ENCODE measurements at places on chromosomes 2 and 18.
A peak's percentile ranks its signal among the peaks of the same experiment; 100 is the strongest.

DNA sequence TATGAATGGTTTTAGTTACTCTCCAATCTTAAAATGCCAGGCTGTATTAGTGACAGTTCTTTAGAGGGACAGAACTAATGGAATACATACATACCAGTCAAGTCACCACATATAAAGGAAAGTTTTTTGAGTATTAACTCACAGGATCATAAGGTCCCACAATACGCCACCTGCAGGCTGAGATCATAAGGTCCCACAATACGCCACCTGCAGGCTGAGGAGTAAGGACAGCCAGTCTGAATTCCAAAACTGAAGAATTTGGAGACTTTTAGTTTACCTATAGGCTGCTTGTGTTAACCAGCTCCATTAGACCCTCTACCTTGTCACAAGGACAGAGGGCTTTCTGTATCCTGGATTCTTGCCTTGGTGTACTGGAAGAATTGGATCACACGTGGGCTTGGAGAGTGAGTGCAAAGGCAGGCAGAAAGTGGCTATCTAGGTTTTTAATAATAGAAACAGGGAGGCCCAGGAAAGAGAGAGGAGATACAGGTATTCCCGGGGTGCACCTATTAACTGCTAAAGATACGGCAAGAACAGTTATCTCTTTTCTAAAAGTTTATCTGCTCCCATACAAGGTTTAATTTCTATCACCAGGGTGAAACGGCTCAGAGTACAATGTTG, 234.9 kb upstream of the CYRIA start:
- no peak for DNase-seq

DNA sequence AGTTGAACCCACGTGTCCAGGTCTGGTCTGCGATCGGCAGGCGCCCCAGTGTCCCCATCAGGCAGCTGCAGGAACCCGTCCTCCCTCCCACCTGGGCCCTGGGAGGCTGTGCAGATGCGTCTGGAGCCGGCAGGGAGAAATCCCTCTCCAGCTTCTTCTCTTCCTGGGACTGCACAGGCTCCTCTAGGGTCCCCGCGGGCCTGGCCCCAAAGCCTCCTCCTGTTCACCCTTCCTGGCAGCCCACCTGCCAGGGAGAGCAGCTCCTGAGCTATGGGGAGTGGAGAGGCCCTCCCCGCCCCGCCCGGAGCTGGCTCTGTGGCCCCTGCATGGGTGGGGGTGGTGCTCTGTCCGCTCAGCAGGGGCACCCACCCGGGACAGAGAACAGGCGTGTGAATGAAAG, 179.2 kb upstream of the ALKAL2 start:
- no peak for DNase-seq

DNA sequence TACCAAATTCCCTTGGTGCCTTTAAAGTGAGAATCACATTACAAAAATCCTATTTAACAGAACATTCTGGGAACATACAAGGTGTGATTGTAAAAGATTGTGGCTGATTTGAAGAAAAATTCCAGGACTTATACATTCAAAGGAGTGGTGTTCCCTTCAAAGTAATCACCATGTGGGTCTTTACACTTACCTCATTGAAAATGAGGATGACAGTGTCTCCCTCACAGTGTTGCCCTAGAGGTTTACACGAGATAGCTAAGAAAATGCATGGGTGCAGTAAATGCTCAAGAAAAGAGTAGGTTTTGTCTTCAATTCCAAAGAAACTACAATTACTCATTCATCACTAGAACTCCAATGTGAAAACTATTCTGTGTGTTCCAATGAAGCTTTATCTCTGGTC, 331.5 kb downstream of the SLC4A3 start:
- no peak for DNase-seq

GRCh38 chr2:222572751-222573174, 83.1 kb downstream of the FARSB start:
- no peak for DNase-seq

DNA sequence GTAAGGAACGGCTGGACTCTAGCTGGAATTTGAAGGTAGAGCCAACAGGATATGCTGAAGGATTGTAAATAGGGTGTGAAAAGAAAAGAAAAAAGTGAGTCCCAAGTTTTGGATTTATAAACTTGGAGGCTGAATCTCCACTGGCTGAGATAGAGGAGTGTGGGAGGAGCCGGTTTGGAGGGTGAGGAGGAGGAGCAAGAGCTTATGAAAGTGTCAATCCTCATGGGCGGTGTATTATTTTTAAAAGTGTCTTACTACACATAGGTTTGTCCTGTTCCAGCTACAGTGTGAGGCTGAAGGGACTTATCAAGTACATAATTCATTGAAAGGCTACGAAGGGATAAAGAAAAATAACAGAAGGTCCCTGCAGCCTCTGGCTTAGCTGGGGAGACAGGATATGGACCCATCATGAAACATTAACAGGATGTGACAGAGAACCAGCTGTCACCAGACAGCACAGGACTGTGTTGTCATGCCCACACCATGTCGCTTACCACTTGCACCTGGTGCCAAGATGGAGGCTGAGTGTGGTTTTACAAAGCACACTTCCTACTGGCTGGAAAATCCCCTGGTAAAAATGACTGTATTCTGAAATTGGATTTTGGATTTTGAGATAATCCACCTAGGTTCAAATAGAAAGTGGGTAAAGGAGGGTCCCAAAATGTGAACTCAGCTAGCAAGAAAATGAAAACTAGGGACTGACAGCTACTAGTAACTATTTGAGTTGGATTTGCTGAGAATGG, 2.5 kb upstream of the MREG start:
- peak; percentile 63 for DNase-seq

GRCh38 chr2:17104454-17104853, 413.8 kb downstream of the RAD51AP2 start:
- DNase-seq, result no peak

GRCh38 chr2:120754067-120754960, 18.6 kb downstream of the GLI2 start:
- no peak for DNase-seq

GRCh38 chr2:61423714-61424113, 47.2 kb downstream of the USP34 start:
- no peak for DNase-seq

GRCh38 chr2:7880126-7880525, 801.7 kb upstream of the ID2 start:
- DNase-seq, result no peak

DNA sequence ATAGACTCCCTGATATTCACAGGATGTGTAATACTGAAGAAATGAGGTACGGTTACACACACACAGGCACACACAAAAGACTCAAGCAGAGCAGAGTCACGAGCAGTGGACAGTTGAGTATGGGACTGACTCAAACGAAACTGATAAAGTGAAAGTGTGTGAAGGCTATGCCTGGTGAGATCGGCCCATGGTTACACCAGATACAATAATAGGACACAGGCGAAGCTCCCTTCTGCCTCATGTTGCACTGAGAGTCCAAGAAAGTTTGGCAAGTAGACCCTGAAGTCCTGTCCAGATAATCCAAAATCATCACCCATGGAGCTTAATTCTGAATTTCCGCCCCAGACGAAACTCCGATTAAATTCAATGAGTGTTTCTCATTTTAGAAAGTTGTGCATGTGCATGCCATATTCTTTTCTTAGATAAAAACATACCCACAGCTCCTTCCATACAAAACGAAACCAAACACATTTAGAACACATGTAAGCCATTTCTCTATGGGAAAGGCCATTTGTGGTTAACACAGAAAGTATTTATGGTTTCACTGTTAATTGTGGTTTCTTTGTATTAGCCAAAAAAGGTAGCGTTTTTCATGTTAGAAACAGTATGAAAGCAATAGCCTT, 567.6 kb downstream of the PLCL1 start:
- DNase-seq, result no peak

- no peak for DNase-seq
These were observed 14.6 kb downstream of the KCNF1 start for GRCh38 chr2:10926191-10926820.

DNA sequence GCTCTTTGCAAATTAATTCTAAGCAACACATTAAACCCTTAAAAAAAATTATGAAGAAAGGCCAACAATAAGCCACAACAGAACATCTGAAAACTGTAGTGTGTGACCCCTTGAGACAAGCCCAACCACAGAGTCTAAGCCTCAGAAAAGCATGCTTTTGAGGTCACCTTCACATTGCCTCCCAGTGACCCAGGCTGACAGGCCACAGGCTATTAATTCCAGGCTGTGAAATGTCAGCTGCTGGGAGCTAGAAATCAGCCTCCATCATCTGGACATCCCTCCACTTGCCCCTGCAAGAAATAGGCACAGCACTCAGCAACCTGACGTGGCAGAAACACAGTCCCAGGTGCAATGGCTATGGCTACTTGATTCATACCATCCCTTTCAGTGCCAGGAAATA, 179.4 kb upstream of the ZFP36L2 start:
- no peak for DNase-seq

- DNase-seq, result no peak
These were observed 665.1 kb upstream of the ZEB2 start for GRCh38 chr2:145184741-145185651.

GRCh38 chr2:229901819-229902218, 20.0 kb downstream of the TRIP12 start:
- no peak for DNase-seq

- DNase-seq, result peak; percentile 44
These were observed 590 bp downstream of the IFIH1 start for GRCh38 chr2:162317861-162318327.

- no peak for DNase-seq
These were observed 85.0 kb downstream of the TFCP2L1 start for GRCh38 chr2:121200011-121200347.

DNA sequence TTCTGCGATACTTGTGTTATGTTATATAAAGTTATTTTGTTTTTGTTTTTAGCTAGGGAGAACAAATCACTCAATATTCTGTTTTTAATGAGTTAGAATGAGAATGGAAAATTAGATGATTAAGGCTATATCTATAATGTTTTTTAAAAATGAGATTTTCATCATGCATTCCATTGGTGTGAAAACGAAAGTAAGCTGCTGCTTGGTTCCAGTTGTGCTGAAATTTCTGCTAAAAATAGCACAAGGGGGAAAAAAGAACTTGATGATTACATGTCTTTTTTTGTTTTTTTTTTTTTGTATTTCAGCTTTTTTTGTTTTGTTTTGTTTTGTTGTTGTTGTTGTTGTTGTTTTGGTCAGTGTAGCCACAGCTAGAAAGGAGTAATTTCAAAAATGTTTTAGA, 242.6 kb upstream of the KCNJ3 start:
- DNase-seq, result no peak

DNA sequence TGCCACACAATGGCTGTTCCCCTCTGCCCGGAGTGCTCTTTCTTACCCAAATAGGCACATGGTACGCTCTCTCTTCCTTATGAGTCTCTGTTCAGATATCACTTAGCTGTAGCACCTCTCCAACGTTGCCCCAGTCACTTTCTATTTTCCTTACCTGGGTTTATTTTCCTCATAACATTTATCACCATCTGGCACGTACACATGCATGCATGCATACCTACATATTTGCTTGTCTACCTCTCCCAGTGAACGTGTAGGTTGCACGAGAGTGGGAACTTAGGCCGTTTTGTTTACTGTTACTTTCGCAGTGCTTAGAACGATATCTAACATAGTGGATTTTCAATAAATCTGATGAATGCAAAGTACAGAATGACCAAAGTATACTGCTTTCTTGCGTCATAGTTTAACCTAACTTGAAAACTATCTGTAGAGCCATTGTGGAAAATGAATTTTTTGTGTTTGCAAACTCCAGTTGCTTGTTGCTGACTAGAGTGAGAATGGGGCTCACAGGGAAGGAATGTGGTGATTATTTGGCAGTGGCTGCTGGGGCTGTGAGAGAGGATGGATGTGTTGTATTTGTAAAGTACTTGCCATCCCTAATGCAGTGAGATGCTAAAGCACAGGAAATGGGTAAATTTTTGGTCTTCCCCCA, 47.1 kb downstream of the ACSL3 start:
- DNase-seq, result no peak

- DNase-seq, result no peak
These were observed 54.8 kb downstream of the GALNT14 start for GRCh38 chr2:31083234-31083993.

DNA sequence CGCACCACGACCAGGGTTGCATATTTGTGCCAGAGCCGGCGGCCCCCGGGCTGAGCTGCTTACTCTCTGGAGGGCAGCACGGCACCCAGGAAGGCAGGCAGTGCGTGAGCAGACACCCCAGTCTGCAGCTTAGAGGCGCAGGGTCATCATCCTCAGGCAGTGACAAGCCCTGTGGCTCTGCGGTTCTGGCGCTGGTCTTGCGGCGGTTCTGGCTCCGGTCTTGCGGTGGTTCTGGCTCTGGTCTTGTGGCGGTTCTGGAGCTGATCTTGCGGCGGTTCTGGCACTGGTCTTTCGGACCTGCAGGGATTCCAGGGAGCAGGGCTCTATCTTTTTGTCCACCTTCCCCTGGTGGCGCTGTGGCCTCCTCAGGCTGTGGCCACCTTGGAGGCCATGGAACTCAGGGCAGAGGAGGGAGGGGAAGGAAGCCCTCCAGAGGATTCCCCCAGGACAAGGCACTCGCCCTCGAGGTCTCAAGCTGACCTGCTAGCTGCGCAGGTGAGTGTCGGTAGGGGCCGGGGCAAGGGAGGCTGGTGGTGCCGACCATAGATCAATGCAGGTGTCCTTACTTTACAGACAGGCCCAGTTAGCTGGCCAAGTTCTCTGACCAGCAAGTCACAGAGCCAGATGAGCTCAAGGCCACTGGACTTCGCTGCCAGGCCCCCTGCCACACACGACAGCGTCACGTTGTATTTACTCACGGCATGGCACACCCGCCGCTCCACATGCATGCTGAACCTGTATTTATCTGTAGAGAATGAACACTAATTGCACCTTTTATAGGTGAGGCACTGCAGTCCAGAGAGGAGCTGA, 14.9 kb downstream of the ESPNL start:
- DNase-seq, result no peak

DNA sequence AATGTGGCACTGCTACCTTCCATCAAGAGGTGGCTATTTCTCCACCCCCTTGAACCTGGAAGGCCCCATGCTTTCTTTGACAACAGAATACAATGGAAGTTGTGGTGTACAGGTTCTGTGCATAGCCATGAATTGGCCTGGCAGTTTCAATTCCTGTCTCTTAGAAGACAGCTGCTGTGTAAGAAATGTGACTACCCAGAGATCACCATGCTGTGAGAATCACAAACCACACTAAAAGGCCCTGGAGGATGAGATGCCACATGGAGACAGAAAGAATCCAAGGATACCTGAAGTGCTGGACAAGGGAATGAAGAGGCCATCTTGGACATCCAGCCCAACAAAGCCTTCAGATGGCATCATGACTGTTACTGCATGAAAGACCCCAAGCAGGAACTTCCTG, 47.7 kb upstream of the EHBP1 start:
- DNase-seq, result no peak

DNA sequence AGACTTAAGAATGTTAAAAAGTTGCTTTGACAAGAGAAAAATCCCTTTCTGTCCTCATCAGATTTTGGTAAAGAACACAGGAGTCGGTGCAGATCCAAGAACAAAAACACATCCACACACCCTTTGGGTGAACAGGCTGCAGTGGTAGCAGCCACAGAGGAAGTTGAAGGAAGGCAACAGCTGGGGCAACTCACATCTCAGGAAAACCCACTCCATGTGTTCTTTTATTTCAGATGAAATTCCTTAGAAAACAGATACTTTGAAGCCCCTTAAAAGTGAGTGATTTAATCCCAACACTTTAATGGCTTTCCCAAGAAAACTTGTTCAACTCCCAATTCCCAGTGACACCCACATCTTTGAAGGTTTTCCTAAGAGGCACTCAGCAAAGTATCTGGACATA, 271.3 kb downstream of the ICOS start:
- no peak for DNase-seq

GRCh38 chr2:60473546-60473945, 79.9 kb downstream of the BCL11A start:
- no peak for DNase-seq

Measured in central memory CD4-positive, alpha-beta T cell (primary cell).